Posterior vena cava (tissue), 2 donors: ENCODE measurements at places on chromosomes 16 and 17.

GRCh38 chr16:50340578-50340977 is 28.2 kb downstream of the BRD7 start:
- no peak for DNase-seq

DNA sequence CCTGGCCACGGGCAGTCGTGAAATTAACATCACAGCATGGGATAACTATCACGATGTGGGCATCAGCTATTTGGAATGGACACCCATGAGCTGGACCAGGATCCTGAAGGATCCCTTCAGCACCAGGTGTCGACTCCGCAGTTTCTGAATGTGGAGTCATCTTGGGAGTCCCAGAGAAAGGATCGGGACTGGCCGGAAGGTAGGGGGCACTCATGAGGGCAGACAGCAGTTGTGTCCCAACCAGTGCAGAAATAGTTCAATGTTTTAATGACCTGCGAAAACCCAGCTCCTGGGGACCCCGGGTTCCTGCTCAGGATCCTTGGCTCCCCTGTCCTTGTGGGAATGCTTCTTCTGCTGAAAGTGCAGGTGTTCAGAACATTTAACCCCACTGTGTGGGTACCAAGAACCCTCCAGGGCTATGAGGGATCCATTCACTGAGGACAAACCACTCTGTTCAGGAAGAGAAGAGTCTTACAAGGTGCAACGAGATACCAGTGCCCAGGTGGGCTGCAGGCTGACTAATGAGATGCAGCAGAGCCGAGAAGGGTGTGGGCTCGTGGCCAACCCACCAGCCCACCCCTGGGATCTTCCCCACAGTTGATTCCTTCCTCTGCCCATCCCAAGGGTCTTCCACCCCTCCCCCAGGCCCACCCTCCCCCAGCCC is 154.8 kb downstream of the SALL1 start:
- DNase-seq, result no peak

DNA sequence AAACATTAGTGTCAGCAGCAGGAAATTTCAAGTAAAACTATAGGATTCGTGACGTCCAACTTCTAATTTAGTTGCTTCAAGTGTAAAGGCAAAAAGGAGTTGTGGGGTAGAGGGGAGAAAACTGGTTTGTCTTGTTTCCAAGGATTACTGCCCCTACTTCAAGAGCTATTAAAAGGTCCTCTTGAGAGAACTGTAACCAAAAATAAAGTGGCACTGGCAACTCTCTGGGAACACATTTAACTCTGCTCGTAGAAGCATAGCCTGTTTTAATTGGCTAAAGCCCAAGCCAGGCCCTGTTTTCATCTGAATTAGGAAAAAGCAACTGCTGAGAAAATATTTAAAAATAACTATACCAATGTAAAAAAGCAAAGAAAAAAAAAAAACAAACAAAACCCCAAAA is 51.8 kb upstream of the AKAP1 start:
- no peak for DNase-seq

GRCh38 chr17:45299361-45299760 is 17.5 kb downstream of the MAP3K14 start:
- DNase-seq, result no peak

DNA sequence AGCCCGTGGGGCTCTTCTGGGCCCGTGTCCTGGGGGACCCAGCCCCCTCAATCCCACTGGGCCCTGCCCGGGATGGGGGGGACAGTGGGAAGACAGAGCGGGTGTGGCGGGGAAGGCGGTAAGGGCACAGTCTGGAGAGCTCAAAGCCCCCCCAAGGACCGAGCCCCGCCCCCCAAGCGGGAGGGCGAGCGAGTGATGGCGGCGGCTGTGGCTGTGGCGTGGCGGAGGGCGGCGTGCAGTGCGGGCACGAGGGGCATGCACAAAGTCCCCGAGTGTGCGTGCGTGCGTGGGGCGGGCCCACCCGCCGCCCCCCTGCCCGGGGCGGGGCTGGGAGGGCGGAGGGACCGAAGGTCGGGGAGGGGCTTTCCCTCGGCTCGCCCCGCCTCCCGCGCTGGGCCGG is 3.6 kb upstream of the WDR24 start:
- no peak for DNase-seq

DNA sequence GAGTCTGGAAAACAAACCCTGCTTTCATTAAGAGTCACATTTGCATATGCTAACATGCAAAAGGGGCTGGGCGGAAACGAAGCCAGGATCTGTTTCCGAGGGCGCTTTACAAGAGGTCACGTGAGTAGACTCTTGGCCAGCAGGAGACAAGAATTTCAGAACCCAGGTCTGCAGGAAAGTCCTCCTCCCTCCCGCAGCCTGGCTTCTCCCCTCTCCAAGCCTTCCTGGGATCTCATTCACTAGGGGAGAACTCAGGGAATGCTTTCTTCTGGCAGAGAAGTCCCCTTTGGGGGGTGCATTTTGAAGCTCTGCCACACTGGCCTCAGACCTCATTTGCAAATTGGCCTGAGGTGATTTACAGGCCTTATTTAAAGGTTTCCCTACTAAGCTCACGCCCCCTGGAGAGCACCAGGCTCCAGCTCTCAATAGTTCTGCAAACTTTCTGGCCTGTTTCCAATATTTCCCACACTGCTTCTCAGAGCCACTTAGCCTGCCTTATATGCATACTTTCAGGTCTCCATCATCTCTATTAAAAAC is 57.2 kb upstream of the CACNG5 start:
- DNase-seq, result no peak

DNA sequence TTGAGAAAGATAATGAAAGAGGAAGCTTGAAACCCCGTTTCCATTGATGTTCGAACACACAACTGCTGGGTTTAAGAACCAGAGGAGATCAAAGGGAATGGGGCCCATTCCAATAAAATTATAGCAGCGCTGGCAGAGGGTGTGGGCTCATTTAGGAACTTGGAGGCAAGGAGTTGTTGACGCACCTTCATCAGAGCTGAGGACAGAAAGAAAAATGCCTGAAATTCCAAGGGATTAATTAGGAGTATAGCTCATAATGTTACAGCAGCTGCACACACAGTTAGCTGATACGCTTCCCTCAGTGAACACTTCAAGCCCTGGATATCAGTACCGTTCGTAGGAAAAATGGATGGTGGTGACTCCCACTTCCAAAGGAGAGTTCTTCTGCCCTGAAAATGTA is 127.2 kb downstream of the AXIN2 start:
- no peak for DNase-seq

- DNase-seq, result peak; percentile 37
These were observed 98.7 kb downstream of the HS3ST2 start for GRCh38 chr16:22912654-22913053.

- DNase-seq, result no peak
These were observed 47.9 kb downstream of the RAB11FIP3 start for GRCh38 chr16:473046-474043.
